Fibroblast of mammary gland (primary cell): ENCODE measurements at places on chromosomes 6 and 20.
A peak's percentile ranks its signal among the peaks of the same experiment; 100 is the strongest.

- DNase-seq = no peak
Observed at GRCh38 chr20:14928083-14928482, 590.7 kb upstream of the FLRT3 start.

DNA sequence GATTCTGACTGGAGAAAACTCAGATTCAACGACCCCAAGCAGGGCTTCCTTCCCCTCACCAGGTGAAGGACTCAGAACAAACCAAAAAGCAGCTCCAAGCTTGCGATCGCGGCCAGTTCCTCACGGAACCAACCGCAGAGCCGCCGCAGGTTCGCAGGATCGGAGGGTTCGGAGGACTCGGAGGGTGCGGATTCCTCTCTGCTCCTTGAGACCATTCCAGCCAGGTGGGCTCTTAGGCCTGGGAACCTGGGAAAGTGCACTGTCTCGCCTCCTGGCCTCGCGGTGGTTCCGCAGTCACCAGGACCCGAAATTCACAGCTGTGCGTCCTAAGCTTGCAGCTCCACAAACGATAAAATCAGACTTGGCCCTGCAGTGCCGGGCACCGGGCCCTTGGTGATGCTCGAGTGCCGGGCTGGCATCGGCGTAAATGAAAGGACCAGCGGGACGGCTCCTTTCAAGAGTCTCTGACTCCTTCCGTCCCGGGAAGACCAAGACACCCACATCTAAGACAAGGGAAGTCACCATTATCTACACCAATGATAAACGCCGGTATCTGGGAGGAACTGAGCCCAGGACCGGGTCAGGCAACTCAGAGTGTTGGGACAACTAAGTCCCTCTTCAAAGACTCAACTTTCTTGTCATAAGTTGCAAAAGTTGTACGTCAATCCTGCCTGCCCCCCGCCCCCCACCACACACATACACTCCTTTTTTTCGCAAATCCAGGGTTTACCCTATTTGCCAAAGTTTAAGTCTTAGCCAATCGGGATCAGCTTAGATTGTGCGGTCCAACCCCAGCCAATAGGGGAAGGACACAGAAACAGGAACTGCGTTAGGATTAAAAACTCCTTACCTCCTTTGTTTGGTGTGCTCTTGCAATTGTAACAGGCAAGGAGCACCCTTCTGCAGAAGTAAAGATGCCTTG is 69.8 kb upstream of the PRSS16 start:
- peak; percentile 91 for DNase-seq

GRCh38 chr6:34912715-34913464 is 23.8 kb downstream of the ANKS1A start:
- DNase-seq = peak; percentile 85

DNA sequence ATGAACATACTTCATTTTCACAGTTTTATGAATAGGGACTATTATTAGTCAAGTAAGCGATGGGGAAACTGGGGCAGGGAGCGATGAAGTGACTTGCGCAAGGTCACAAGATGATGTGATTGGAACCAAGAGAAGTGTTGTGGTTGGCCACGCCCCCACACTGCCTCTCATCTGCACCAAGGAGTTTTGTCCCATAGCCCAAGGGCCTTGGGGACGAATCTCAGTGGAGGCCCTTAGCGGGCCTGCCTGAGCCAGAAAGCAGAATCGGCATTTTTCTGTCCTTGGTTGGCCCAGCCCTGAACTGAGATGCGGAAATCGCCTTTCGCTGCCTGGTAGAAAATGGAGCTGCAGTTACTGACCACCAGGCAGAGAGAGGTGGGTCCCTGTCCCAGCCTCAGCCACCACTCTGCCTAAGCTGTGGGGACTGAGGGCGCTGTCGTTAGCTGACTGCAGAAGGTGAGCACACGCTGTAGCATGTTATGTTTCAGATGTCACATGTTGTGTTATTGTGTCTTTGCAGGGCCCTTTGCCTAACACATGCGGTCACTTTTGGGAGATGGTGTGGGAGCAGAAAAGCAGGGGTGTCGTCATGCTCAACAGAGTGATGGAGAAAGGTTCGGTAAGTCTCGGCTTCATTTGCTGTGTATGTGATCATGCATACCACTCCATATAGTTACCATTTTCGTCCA is 57.8 kb downstream of the PTPN1 start:
- DNase-seq = no peak

DNA sequence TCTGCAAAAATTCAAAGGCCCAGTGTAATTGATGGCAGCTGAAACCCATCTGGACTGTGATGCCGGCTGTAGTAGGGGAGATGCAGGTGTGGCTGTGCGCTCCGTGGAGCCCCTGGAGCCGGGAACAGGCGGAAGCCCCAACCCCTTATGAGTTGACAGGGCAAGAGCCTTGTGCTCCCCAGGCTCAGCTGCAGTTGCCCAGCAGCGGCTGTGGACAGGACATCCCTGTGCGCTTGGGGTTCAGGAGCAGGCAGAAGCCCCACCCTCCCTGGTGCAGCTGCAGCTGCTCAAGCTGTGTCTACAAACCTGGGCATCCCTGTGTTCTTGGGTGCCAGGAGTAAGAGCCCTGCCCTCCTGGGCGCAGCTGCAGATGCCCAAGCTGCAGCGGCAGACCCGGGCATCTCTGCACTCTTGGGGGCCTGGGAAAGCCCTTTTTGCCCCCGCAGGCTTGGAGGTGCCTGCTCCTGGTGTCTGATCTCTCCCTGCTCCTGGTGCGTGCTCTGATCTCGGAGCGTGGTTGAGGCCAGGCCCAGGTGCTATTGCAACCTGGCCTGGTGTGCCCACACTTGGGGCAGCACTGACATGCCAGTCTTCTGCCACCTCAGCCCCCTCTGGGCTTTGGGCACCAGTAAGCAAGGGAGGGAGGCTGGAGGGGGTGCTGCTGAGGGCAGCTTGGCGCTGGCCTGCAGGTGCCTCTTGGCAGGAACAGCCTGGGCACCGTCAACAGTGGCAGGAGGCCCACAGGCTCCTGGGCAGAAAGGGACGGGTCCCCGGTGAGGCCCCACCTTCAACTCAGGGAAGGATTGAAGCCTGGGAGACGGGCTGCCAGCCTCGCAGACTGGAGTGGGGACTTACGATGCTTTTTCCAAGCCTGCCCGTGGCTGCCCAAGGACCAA is 30.3 kb downstream of the OR2J2 start:
- no peak for DNase-seq

GRCh38 chr6:164102693-164103092 is 688.2 kb downstream of the QKI start:
- no peak for DNase-seq

GRCh38 chr20:46261456-46262253 is 46.6 kb downstream of the CDH22 start:
- no peak for DNase-seq

GRCh38 chr6:156167016-156167624 is 610.1 kb upstream of the ARID1B start:
- DNase-seq = no peak

- no peak for DNase-seq
Observed at GRCh38 chr20:25079171-25079570, 2.8 kb downstream of the VSX1 start.

GRCh38 chr6:32340242-32340641 is 31.5 kb downstream of the TSBP1 start:
- DNase-seq = no peak

GRCh38 chr6:138562691-138563090 is 63.4 kb upstream of the NHSL1 start:
- DNase-seq = no peak
